ENCODE measurements at places on chromosomes 11 and 22.

GRCh38 chr11:93983542-93984195 is 37.5 kb upstream of the HEPHL1 start:
- DNase-seq, result no peak

- no peak for DNase-seq
Observed at GRCh38 chr11:62411524-62411923, 7.3 kb upstream of the SCGB1A1 start.

DNA sequence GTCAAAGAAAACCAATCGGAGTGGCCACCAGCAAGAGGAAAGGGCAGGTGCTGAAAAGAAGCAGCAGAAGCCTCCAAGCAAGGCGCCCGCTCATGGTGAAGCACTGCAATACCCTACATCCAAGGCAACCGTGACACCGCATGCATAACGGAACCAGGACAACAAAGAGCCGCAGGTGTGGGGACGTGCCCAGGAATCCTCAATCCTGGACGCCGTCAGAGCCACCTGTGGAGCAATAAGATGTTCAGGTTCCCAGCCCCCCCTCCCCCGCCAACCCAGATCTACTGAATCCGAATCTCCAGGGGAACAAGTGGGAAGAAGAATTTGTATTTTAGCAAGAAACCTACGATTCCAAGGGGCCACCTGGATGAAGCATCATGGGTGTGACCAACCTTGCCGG is 70.8 kb downstream of the SHANK2 start:
- DNase-seq, result no peak

- no peak for DNase-seq
Observed at GRCh38 chr11:120715239-120715638, 203.7 kb downstream of the GRIK4 start.

DNA sequence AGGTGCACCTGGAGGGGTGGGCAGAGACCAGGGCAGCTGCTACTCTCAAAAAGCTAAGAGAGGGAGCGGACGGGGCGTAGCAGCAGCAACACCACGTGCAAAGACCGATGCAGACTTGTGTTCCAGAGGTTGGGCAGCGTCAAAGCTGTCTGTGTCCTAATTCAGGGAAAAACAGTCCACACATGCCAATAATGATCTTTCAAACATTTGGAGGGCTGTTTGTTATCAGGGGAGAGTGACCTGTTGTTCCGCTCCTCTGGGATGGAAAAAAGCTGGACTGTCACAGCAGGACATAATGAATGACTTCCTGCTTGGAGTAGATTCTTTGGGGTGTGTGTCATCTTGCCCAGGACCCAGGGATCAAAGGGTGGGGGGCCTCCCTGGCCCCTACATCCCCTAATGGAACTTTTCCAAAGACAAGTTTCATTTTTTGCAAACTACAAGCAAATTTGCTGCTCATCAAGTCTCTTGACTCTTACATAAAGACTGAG is 6.2 kb upstream of the FBLN1 start:
- no peak for DNase-seq

- no peak for DNase-seq
Observed at GRCh38 chr11:35746356-35747153, 84.0 kb downstream of the TRIM44 start.

- no peak for DNase-seq
Observed at GRCh38 chr22:26464312-26464711, 19.3 kb downstream of the HPS4 start.

GRCh38 chr11:125305345-125305744 is 140.8 kb downstream of the PKNOX2 start:
- no peak for DNase-seq

- no peak for DNase-seq
Observed at GRCh38 chr11:9528573-9529333, 44.7 kb upstream of the WEE1 start.

DNA sequence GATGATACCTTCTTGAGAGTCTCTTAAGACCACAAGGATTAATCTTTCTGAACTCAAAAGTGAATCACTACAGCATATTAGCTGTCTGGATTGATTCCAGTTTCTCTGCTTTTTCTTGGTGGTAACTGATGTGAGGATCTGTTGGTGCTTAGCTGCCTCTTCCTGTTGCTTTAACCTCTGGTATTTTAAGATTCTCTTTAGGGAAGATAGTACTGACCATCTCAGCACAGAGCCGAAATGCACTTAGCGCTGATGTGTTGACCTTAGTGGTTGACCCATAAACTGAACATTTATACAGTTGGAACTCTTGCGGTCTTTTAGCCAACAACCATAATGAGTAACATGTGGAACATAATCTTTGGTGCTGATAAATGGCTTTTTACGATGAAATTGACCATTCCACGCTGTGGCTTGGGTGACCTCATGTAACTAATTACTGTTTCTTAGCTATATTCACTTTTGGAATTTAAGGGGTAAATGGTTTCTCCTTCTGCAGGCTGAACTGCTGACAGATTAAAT is 33.7 kb downstream of the APLP2 start:
- no peak for DNase-seq

DNA sequence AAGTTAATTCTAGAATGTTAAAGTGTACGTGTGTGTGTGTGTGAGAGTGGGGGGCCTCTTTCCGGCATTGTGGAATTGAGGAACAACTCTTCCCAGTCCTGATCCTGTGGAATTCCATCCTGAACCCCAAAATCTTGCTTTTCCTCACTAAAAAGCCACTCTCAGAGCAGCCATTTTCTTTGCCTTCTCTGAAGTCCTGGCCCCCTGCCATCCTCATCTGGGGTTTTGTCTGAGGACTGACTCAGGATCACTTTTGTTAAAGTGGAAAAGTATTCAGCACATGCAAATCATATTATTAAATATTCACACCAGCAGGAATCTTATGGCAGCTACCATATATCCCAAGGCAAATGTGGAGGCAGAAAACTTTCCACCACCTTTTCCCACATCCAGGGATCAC is 3.8 kb downstream of the SCN4B start:
- no peak for DNase-seq

GRCh38 chr22:38728871-38729796 is 23.4 kb downstream of the GTPBP1 start:
- DNase-seq, result no peak

DNA sequence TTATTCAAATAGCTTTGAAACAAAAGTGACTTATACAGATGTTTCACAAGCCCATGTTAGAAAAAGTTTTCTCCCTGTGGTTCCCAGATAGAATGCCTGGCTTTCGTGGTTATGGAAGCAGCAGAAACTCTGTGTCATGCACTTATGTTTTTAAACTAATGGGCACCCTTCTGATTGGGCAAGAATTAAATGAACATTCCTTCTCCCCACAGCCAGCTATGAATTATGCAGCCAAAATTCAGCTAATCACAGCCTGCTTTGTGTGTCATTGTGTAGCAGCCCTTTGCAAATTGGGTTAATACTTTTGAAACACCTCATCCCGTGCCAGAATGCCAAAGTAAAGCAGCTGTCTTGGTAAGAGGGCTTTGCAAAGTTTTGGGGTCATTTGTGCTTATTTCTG is 46.9 kb downstream of the PANX1 start:
- no peak for DNase-seq

- DNase-seq, result no peak
Observed at GRCh38 chr11:75632450-75632849, 36.4 kb downstream of the MAP6 start.

- DNase-seq, result no peak
Observed at GRCh38 chr22:39351689-39352214, 2.0 kb downstream of the SYNGR1 start.

- no peak for DNase-seq
Observed at GRCh38 chr11:87255589-87255988, 217.9 kb downstream of the TMEM135 start.

GRCh38 chr11:61778920-61779650 is 13.3 kb downstream of the TMEM258 start:
- DNase-seq, result no peak

DNA sequence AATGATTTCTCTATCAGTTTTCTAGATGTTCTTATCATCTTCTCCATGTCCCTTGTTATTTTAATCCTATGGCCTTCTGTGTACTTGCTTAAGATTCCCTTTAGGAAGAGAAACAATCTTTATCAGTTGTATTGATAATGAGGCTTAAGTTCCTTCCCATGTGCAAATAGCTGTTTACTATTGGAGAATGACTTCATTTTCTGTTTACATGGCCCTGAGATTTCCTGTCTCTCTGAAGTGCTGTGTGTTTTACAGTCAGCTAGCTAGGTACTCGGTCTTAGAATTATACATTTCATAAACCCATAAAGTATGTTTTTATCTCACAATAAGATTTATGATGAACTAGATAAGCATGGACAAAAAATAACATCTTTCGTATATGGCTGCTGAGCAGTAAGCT is 67.5 kb upstream of the CCDC179 start:
- no peak for DNase-seq

DNA sequence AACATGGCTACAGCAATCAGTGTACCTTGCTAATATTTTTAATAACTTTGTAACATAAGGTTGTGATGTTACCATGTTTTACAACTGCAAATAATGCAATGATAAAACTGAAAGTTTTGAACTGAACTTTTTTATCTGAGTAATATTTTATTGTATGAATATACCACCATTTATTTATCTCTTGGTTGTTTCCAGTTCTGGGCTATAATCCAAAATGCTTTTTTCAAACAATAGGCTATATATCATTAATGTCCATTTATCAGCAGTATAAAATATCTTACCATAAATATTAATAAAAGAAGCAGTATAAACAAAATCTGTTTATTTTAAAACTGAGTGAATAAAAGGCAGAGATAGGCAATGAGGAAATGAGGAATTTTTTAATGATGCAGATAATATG is 63.3 kb downstream of the SIK3 start:
- no peak for DNase-seq

DNA sequence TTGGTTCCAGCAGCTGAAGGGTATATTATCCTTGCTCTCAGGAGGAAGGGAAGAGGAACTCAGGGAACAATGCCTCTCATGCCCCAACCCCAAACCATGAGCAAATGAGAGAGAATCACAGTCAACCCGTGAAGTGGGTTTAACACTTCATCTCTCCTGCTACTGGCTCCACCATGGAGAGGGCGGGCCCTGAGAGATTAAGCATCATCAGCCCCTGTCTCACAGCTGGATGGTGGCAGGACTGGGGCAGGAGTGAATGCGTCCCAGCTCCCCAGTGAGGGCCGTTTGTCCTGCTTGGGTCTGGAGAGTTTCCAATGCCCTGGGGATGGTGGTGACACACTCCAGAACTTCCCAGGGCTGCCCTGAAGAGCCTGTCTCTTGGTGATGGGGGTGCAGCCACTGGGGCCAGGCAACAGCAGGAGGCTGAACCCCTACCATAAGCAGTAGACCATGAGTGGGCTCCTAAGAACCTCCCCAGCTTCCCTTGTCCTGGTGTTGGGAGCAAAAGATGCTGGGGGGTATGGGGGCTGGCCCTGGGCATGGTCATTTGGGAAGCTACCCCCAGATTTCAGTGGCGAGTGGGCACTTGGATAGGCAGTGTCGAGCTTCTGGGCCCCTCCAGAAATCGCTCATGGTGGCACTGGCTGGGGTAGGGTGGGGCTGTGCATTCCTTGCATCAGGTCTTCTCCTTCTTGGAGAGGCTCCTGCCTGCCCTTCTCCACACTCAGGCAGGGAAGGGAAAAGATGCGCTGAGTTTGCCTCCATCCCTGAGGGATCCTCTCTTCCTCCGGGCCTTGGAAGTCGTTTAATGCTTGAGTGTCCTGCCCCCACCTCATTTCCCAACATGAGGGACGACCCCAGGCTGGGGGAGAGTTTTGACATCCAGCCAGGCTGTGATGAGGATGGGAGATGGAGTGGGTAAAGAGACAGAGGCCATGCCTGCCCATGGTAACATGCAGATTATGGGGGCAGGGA is 157.5 kb downstream of the ST3GAL4 start:
- DNase-seq, result no peak

- no peak for DNase-seq
Observed at GRCh38 chr11:111395749-111396148, 16.7 kb upstream of the POU2AF1 start.

DNA sequence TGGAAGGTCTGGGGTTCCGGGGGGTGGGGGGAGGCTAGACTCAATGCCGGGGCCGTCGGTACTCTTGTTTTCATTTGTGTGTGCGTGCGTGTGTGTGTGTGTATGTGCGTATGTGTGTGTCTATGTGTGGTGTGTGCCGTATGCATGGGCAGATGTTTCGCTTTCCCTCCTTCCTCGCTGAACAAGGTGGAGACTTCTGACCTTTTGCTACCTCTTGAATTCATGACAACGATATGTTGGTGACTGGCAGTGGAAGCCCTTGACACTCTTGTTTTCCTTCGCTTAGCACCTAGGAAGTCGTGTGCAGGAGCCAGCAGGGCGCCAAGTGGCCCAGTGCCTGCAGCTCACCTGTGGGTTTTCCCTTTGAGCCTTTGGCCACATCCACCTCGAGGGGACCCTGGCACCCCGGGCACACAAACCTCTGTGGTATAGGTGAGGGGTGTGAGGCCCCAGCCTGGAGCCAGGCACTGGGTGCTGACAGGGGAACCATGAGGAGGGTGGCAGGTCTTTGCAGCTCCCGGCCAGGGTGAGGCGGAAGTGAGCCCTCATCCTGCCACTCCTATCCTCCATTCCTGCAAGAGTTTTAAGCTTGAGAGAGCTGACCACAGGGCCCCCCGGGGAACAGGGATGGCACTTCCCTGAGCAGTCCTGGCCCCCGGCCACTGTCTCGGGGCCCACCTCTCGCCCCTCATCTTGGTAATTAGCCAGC is 19.3 kb upstream of the TMEM191C start:
- DNase-seq, result no peak

GRCh38 chr22:36966851-36967540 is 52.3 kb downstream of the TST start:
- DNase-seq, result no peak

GRCh38 chr11:60830478-60831142 is 11.3 kb upstream of the CCDC86 start:
- DNase-seq, result no peak

DNA sequence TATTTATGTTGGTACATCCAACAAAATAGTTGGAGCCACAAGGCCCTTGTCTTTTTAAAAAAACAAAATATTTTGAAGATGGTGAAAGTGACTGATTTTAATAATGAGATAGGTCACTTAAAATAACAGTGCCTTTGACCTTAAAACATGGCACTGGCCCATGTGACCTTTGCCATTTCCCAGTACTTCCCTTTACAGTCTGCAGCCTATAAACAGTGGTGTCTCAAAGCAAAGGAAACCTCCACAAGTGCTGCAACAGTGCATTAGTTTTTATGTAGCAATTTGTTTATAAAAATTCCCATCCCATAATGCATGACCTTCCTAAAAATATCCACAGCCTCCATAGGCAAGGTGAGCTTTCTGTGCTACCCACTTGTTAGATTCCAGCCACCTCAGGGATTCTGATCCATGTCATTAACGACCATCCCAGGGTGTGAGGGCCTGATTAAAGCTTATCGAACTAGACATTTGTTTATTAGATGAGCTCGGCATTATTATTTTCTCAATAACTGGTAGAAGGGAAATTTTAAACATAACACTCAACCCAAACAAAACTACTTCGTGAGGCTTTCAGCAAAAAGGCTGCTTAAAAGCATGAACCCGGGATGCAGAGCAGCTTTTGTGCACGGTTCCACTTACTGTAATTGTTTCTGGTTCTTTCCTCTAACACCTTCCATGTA is 28.0 kb upstream of the CRKL start:
- DNase-seq, result no peak

- DNase-seq, result no peak
Observed at GRCh38 chr11:65069217-65069616, 10.9 kb upstream of the NAALADL1 start.

- DNase-seq, result no peak
Observed at GRCh38 chr11:78310500-78310909, 107.1 kb downstream of the GAB2 start.

All from T-helper 17 cell (primary cell).